RWPE2 (cell line): ENCODE measurements at places on chromosomes 11 and 22.

DNA sequence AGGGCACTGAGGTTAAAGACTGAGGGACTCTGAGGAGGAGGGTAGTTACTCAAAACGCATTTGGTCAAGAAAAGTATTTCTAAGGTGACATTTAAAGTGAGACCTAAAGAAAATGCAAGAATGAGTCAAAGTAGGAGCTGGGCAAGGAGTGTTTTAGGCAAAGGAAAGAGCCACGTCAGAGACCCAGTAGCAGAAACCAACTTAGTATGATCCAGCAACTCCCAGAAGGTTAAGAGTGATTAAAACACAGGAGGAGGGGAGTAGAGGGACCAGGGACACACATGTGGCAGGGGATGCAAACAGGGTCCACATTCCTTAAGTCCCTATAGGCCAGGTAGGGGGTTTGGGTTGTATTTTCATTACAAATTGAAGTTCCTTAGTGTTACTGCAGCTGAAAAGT lies 24.3 kb upstream of the CCDC34 start:
- H3K36me3 ChIP-seq: peaks cover 18% of the 10 kb centered on the region
- DNase-seq: no peak
- no peak overlapping the region for H3K4me3 ChIP-seq
- no peaks in the 10 kb centered on the region for H3K27me3 ChIP-seq

DNA sequence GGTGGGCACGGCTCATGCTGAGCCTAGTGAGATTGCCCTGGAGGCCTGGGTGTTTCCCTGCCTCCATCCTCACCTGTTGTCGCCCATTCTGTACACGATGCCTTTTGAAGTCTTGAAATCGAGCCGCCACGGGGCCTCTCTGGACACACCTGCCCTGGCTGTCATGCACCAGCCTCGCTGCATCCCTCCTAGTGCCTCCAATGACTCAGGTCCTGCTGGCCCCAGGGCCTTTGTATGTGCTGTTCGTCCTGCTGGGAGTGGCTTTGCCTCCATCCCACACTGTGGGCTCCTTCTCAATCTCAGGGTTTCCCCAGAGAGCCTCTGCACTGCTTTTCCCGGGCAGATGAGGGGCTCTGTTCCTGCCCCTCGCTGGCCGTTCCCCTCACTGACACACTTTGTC lies 8.9 kb upstream of the MYEOV start:
- peaks cover 13% of the 10 kb centered on the region for H3K4me1 ChIP-seq
- H3K27me3 ChIP-seq: no peaks in the 10 kb centered on the region
- no peaks in the 10 kb centered on the region for H3K36me3 ChIP-seq
- no peak overlapping the region for H3K27ac ChIP-seq

GRCh38 chr11:59199546-59200422 lies 12.9 kb downstream of the MPEG1 start:
- no peak for DNase-seq
- H3K36me3 ChIP-seq: peaks cover 65% of the 10 kb centered on the region
- no peaks in the 10 kb centered on the region for H3K4me1 ChIP-seq
- H3K27me3 ChIP-seq: no peaks in the 10 kb centered on the region

- H3K4me3 ChIP-seq: no peak overlapping the region
- no peak overlapping the region for H3K27ac ChIP-seq
- no peak for DNase-seq
- peaks cover 22% of the 10 kb centered on the region for H3K27me3 ChIP-seq
- H3K36me3 ChIP-seq: no peaks in the 10 kb centered on the region
- no peaks in the 10 kb centered on the region for H3K4me1 ChIP-seq
Measured at GRCh38 chr22:48494256-48494967, 1333.3 kb downstream of the BRD1 start.

- H3K27ac ChIP-seq: no peak overlapping the region
- no peak for DNase-seq
- no peaks in the 10 kb centered on the region for H3K36me3 ChIP-seq
- H3K27me3 ChIP-seq: peaks cover 18% of the 10 kb centered on the region
- no peaks in the 10 kb centered on the region for H3K4me1 ChIP-seq
- no peak overlapping the region for H3K4me3 ChIP-seq
Measured at GRCh38 chr11:1394936-1395772, 5.4 kb downstream of the BRSK2 start.

DNA sequence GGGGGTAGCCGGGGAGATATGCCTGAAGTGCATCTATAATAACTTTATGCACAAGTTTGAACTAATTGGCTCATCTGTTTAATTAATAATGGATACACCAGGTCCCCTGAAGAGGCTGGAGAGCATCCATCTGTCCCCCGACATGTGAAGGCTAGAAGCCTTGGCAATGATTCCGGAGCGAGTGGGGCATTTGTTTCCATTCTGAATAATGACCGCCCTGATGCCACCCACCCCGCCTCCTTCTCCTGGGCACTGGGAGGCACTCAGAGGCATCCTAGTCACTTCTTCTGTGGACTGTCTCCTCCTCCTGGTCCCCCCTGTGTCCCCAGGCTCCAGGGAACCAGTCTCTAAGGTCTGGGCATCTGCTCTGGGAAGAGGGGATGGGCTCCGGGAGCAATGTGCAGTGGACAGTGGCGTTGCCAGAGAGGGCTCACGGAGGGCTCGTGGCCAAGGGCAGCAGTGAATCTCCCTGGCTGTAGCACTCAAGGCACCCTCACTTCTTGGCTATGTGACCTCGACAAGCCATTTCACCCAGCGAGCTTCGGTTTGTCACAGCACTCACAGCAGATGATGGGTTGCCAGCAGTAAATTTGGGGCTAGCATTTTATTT lies 64.7 kb downstream of the TSPAN18 start:
- no peaks in the 10 kb centered on the region for H3K27me3 ChIP-seq
- H3K4me3 ChIP-seq: no peak overlapping the region
- no peak for DNase-seq
- no peaks in the 10 kb centered on the region for H3K36me3 ChIP-seq
- no peak overlapping the region for H3K27ac ChIP-seq

GRCh38 chr11:128575961-128576350 lies 11.4 kb downstream of the ETS1 start:
- H3K27me3 ChIP-seq: no peaks in the 10 kb centered on the region
- H3K4me1 ChIP-seq: peaks cover 2% of the 10 kb centered on the region
- H3K36me3 ChIP-seq: no peaks in the 10 kb centered on the region
- DNase-seq: no peak

GRCh38 chr22:42797011-42797410 lies 60.1 kb downstream of the ARFGAP3 start:
- no peak overlapping the region for H3K4me3 ChIP-seq
- peaks cover 28% of the 10 kb centered on the region for H3K36me3 ChIP-seq
- H3K27me3 ChIP-seq: no peaks in the 10 kb centered on the region
- no peak overlapping the region for H3K27ac ChIP-seq
- H3K4me1 ChIP-seq: no peaks in the 10 kb centered on the region
- no peak for DNase-seq

DNA sequence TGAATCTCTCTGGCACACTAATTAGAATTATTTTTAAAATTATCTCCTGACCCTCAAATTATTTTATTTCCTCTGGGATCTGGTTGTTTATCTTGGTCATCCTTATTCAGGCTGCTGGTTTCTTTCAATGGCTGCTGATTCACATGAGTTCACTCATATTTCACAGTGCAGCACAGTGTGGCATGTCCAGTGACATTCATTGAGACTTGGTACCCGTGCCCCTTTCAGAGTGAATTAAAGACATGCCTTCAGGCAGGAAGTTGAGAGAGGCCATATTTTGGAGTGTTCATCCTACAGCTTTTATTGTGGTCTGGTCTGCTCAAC lies 13.5 kb downstream of the DCPS start:
- H3K4me3 ChIP-seq: no peak overlapping the region
- H3K36me3 ChIP-seq: peaks cover 6% of the 10 kb centered on the region; the same call in 1 of the 2 replicates
- DNase-seq: no peak
- peak overlapping the region; percentile 94 for H3K27ac ChIP-seq
- peaks cover 29% of the 10 kb centered on the region for H3K4me1 ChIP-seq
- no peaks in the 10 kb centered on the region for H3K27me3 ChIP-seq
